ENCODE measurements at places on chromosomes 13 and 19.
A peak's percentile ranks its signal among the peaks of the same experiment; 100 is the strongest.

DNA sequence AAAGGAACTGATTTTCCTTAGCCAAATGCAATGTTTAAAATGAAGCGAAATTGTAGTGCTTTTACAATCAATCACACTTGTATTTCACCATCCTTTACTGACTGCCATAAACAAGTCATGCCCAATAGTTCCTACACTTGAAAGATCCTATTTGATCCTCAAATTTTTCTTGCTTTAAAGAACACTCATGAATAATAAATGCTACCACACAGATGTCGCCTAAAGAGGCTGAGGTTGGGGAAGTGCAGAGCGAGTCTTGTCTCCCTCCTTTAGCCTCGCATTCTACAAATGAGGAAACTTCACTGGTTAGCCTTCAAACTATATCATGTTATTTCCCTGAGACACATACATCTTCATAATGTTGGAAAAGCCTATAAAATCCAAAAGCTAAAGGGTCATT lies 18.7 kb upstream of the AMER2 start:
- DNase-seq, result no peak

- no peak for DNase-seq
Observed at GRCh38 chr19:49343123-49343522, 7.9 kb downstream of the CD37 start.

DNA sequence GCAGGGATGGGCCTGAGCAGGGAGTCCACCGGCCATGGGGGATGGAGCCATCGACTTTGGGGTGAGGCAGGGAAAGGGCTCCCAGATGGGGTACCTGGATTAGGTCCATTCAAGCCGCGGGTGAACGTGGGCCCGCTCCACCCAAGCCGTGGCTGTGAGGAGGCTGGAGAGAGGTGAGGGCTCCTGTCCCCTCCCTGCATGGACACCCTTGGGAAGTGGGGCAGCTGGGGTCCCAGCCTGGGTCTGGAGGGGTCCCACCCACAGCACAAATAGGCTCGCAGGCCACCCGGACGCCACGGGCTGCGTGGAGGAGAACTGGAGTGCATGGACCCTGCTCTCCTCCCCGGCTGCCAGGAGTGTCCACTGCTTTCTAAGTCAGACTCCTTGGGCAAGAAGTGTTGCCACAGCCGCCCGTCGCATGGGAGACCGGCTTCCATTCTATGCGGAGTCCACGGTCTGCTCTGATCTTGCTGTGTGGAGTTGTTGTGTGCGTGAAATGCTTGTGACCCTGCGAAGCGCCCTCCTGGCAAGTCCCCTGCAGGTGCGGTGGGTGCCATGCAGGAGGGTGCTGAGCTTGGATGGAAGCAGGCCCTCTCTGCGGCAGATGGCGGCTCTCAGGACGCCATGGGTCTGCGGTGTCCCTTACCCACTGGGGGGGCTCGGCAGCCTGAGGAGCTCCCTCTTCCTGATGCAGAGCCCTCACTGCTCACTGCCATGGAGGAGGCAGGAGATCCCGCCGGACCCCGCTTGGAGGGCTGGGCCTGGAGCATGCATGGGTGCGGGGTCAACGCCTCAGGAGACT lies 2.0 kb downstream of the DAZAP1 start:
- no peak for DNase-seq

DNA sequence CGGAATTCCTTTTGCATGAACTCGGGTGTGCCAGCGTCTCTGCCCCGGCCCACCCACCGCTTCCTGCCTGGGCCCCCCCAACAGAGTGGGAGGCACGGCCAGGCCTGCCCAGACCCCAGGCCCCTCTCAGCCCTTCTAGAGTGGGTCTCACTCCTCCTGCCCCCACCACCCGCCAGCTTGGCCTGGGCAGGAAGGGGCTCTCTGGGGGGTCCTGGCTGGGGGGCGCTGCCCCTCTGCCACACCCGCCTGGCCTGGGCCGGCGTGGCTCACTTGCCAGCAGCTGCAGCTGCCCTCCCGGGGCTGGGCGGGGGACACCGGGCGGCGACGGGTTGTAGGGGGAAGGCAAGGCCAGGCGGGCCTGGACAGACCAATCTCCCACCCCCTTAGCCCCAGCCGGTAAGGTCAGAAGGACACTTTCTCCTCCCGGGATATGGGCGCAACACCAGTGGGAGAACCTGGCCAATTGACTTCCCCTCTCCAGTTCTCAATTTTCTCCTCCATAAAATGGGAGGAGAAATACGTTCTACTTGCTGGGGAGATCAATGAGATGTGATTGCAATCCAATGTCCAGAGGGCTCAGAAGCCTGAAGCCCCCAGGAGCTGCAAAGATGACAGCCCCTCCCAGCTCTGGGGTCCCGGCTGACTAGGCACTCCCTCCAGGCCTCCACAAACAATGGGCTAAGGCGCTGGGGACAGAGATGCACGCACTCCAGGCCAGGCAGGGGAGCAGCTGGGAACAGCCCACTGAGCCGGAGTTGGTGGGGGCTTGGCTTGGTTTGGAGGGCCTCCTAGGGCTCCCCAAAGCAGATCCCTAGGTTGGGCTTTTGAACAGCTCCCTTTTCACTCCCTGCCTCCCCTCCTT lies 2.4 kb downstream of the CRLF1 start:
- no peak for DNase-seq

- peak; percentile 62 for DNase-seq
Observed at GRCh38 chr19:12669270-12670158, 2.9 kb downstream of the WDR83 start.

DNA sequence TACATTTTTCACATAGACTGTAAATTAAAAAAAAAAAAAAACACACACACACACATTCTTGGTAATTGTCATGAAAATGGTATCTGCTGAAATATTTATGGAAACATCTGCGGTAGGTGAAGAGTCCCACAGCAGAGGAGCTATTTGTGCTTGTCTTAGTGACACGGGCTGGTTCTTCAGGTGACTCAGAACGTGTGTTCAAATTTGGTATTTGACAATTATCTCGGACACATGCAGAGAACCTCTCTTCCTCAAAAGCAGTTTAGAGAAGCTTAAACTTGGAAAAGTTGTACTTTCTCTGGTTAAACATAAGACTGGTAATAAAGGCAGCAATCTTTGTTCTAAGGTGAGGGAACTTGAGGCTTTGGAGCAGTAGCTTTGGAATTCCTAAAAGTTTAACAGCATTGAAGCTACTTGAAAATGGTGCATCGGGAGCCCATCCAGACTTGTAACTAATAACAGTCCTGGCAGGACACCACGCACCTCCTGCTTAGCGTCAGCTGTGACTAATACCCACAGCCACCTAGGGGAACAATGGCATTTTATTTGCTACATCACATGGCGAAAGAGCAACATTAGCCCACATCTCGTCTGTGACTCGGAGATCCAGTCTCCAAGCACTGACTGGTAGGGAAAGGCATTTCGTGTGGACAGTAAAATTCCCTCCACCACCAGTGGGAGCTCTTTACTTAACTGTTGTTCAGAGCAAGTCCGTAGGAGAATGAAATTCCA lies 1505.1 kb upstream of the SLC10A2 start:
- no peak for DNase-seq

DNA sequence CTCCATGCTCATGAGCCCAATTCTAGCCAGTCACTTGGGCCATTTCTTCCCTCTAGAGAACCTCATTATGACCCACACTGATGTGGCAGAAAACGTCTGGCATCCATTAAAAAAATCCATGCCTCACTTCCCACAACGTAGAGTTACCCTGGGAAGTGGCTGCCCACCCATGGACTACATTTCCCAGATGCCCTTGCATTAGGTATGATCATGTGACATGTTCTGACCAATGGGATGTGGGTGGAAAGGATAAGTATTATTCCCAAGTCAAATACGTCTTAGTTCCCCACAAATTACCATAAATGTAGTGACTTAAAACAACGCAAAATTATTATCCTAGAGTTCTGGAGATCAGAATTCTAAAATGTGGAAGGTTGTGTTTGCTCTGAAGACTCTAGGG lies 47.9 kb upstream of the ZNRF4 start:
- no peak for DNase-seq

GRCh38 chr19:51726049-51726448 lies 2.3 kb upstream of the HAS1 start:
- no peak for DNase-seq

GRCh38 chr19:4399812-4400134 lies 574 bp downstream of the SH3GL1 start:
- no peak for DNase-seq

GRCh38 chr13:45691251-45691650 lies 10.9 kb upstream of the CBY2 start:
- DNase-seq, result no peak

DNA sequence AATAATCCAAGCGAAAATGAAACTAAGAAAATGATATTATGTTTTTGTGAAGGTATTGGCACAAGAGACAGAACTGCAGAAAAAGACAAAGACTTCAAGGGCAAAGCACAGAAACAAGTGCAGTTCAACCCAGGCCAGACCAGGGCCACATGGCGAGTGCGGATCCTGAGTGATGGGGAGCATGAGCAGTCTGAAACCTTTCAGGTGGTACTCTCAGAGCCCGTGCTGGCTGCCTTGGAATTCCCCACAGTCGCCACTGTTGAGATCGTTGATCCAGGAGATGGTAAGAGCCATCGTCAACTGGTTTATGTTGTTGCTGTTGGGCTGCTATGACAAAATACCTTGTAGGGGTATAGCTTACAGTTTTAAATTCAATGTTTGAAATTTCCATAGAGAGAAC lies 82.6 kb downstream of the FREM2 start:
- DNase-seq, result no peak

DNA sequence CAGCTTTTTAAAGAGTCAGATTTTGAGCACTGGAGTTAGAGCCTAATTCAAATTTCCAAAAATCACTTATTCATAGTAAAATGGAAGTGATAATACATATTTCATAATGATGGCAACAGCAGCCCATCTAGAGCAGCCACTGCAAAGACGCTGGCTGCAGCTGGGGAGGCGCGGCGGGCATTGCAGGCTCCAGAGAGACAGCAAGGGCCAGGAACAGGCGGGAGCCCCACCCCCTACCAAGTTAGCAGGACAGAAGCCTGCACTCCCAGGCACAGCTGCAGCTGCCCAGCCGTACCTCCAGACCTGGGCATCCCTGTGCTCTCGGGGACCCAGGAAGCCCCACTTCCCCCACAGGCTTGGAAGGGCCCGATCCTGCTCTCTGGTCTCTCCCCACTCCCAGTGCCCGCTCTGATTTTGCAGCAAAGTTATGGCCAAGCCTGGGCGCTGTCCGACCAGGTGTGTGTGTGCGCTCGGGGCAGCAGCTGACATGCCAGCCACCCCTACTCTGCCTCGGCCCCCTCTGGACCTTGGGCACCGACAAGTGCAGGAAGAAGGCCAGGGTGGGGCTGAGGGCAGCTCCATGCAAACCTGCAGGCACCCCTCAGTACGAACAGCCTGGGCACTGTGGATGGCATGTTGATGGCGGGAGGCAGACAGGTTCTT lies 84.8 kb downstream of the SERP2 start:
- no peak for DNase-seq

- no peak for DNase-seq
Observed at GRCh38 chr19:18437491-18438330, at the start of gene ISYNA1. ISYNA1 (minus strand) TSS chr19:18438133; CDS start chr19:18437979, 154 bp downstream.

DNA sequence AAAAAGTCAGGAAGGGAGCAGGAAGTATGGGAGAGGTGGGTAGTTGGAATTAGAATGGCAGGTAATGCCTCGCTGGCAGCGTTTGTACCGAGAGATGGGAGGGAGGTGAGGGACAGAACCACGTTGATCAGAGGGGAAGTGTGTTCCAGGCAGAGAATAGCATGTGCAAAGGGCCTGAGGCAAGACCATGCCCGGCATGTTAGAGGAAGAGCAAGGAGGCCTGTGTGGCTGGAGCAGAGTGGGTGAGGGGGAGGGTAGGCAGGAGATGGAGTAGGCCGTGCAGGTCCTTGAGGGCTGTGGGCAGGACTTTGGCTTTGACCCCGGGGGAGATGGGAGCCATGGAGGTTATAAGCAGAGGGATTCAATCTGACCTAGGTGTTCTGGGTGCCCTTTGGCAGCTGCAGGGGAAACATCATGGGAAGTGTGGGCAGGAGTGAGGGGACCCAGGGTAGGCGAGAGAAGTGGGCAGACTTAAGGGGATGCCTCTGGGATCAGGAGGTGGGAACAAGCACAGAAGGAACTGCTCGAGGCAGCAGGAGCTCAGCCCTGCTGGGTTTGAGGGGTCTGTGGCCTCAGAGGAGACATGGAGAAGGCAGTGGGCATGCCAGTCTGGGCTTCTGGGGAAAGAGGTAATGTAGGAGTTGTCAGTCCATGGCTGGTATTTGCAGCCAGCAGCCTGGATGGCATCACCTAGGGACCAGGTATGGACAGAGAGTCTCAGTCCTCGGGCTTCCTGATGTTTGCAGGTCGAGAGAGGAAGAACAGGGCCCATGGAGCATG lies 48.8 kb downstream of the CD320 start:
- DNase-seq, result no peak

- DNase-seq, result no peak
Observed at GRCh38 chr19:51810223-51810622, 15.3 kb downstream of the FPR3 start.

GRCh38 chr19:7916103-7916954 lies 1.7 kb downstream of the TGFBR3L start:
- peak; percentile 40 for DNase-seq

GRCh38 chr13:48414501-48414900 lies 1.6 kb upstream of the LPAR6 start:
- no peak for DNase-seq

- DNase-seq, result no peak
Observed at GRCh38 chr13:98652721-98653462, 76.0 kb upstream of the STK24 start.

DNA sequence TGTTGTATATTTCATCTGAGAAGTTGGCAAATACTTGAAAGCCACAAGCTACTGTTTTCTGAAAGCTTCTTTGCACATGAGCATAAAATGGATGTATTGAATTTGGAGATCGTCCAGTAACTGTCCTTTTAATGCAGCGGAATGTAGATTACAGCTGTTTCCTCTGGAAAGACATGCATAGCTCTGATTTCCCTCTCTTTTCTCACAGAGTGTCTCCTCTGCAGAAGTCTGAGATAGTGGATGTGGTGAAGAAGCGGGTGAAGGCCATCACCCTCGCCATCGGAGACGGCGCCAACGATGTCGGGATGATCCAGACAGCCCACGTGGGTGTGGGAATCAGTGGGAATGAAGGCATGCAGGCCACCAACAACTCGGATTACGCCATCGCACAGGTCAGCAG lies 283.0 kb downstream of the SHISA2 start:
- DNase-seq, result no peak

- no peak for DNase-seq
Observed at GRCh38 chr13:114063545-114064449, 68.6 kb downstream of the RASA3 start.

- DNase-seq, result no peak
Observed at GRCh38 chr13:34721631-34722595, 220.2 kb upstream of the NBEA start.

GRCh38 chr13:75362026-75362425 lies 119.9 kb downstream of the TBC1D4 start:
- no peak for DNase-seq

GRCh38 chr13:48908381-48909055 lies 67.2 kb upstream of the FNDC3A start:
- DNase-seq, result no peak

- DNase-seq, result no peak
Observed at GRCh38 chr19:32809754-32810153, 59.8 kb downstream of the SLC7A9 start.

GRCh38 chr19:395467-395866 lies 13.5 kb downstream of the C2CD4C start:
- no peak for DNase-seq
